ENCODE measurements at places on chromosomes 13 and 19.

GRCh38 chr13:87302931-87303330 lies 368.2 kb upstream of the SLITRK5 start:
- DNase-seq: no peak

DNA sequence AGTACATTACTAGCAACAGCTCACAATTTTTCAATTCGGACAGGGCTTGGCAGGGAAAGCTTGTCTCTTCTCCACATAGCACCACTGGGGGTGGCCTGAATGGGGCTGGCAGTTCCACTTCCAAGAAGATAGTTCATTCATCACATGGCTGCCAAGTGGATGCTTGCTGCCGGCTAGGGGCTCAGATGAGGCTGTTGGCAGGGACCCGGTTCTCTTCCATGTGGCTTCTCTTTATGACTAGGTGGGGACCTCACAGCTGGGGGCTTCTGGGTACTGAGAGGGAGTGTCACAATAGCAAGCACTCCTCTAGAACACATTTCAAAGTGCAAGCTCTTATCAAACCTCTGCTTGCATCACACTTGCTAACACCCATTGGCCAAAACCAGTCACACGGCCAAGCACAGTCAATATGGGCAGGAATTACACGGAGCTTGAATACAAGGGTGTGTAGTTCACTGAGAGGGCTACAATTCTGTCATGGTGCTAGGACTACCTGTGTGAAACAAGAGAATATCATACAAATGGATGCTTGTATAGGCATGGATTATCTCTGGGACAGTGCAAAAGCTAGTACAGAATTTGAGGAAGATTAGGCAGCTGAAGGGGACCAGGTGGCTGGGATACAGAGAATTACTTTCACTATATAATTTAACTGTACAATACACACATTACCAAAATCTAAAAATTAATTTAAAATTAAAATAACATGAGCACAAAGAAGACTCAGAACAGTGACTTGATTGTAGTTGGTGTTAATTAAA lies 32.3 kb downstream of the ATP7B start:
- DNase-seq: no peak

- DNase-seq: no peak
Observed at GRCh38 chr13:42137856-42138537, 89.5 kb downstream of the DGKH start.

- DNase-seq: no peak
Observed at GRCh38 chr13:109212650-109213049, 573.7 kb downstream of the IRS2 start.

- no peak for DNase-seq
Observed at GRCh38 chr13:56314765-56315164, 826.0 kb upstream of the PRR20A start.

GRCh38 chr13:97392020-97392419 lies 41.9 kb upstream of the RAP2A start:
- no peak for DNase-seq

DNA sequence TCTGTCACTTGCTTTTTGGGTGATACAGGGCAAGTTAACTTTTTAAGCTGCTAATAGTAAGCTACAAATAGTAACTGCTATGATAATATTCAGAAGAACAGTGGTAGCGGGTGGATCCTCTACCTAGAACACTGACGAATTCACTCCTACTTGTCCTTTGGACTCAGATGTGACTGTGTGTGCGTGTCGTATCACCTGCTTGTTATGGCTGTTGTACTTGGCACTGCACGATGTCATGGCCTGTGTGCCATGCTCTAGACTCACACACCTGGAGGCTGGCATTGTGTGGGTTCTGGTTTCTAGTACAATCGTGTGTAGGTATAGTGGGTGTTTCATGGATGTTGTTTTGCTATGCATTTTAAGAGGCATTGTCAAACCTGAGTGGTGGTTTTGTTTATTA lies 130.8 kb downstream of the ATP8A2 start:
- no peak for DNase-seq

GRCh38 chr13:64633948-64634347 lies 2596.2 kb downstream of the PCDH9 start:
- DNase-seq: no peak

GRCh38 chr13:111469450-111469849 lies 149.0 kb downstream of the TEX29 start:
- no peak for DNase-seq

DNA sequence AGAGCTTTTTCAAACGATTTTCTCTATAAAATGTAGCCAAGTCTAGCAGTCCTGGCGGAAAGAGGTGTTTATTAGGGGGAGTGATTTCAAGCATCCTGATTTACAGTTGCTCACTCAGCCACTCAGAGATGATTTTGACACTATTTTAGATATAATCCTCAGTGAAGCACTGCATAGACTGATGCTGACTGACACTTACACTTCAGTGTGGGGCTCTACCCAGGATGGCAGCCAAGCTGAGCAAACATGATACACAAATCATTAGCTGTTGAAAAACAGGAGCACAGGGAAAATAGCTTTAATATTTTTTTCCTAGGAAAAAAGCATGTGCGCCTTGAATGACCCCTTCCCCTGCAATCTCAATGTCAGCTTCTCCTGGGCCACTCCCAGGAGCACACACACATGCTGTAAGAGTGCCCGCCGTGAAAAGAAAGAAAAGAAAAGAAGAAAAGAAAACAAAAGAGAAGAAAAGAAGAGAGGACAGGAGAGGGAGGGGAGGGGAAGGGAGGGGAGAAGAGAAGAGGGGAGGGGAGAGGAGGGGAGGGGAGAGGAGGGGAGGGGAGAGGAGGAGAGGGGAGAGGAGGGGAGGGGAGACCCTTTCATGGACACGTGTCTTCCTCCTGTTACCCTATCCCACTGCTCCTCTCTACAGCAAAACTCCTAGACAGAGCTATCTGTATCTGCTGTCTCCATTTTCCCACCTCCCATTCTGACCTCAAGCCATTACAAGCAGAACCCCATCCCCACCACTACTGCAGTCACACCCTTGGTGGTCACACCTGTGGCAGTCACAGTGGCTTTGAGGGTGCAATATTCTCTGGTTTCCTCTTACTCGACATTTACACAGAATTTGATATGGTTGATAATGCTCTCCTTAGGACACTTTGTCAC lies 36.4 kb downstream of the RCBTB2 start:
- no peak for DNase-seq

DNA sequence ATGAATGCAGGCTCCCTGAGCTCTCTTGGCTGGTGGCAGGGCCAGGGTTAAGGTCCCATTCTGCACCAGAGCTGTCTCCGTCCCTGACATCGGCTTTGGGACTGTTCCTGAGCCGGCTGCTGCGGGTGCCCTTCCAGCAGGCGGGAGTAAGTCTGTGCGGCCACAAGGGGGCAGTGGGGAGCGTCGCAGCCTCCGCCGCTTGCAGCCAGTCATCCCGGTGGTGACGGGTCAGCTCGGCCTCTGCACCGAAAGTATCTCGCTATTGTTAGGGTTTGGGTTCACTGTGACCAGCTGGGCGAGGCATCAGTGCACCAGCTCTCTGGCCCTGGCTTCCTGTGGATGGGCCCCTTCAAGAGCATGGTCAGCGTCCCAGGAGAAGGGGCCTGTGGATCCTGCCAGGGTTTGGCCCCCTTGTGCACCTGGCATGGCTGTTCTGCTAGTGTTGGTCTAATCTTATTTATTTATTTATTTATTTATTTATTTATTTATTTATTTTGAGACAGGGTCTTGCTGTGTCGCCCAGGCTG lies 15.1 kb downstream of the NDUFB7 start:
- DNase-seq: peak; percentile 47

DNA sequence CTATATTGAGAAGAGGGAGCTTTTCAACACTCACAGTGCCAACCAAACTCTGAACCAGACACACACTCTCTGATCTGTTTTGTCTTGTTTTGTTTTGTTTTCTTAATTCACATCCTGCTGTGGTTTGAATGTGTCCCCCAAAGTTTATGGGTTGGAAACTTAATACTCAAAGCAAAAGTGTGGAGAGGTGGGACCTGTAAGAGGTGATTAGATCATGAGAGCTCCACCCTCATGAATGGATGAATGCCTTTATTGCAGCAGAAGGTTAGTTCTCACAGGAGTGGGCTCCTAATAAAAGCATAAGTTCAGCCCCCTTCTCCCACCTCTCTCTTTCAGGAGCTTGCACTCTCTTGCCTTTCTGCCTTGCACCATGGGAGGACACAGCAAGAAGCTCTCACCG lies 957.1 kb downstream of the PCDH9 start:
- DNase-seq: no peak

- DNase-seq: no peak
Observed at GRCh38 chr13:80823472-80823871, 482.5 kb upstream of the SPRY2 start.

DNA sequence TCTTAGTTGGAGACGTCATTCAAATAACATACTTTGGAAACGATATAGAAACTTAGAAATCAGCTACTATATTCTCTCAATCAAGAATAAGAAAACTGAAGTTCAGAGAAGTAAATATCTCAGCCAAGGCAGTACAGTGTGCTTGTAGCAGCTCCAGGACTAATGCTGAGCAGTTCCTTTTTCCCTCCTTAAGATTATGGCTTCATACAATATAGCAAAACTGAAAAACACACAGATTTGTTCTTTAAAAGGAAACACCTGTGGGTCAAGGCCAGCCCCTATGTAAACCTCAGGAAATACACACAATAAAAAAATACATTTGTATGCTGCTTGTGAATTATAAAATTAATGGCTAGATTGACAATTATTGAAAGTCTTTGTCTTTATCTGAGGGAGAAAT lies 212.7 kb upstream of the EDNRB start:
- DNase-seq: no peak

- DNase-seq: no peak
Observed at GRCh38 chr19:51203916-51204315, 21.0 kb upstream of the CD33 start.

DNA sequence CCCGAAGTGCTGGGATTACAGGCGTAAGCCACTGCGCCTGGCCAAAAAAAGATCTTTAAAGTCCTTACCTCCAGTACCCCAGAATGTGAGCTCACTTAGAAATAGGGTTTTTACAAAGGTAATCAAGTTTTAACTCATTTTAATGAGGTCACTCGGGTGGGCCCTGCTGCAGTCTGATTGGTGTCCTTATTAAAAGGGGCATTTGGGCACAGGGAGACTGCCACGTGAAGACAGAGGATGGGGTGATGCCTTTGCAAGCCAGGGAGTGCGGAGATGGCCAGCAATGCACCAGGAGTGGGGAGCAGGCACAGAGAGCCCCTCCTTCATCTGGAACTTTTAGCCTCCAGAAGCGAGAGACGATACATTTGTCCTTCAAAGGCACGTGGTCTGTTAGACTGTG lies 11.7 kb downstream of the NKPD1 start:
- no peak for DNase-seq

GRCh38 chr13:111962431-111962891 lies 104.5 kb upstream of the SOX1 start:
- DNase-seq: no peak

GRCh38 chr19:18756896-18757295 lies 34.2 kb downstream of the COMP start:
- no peak for DNase-seq

DNA sequence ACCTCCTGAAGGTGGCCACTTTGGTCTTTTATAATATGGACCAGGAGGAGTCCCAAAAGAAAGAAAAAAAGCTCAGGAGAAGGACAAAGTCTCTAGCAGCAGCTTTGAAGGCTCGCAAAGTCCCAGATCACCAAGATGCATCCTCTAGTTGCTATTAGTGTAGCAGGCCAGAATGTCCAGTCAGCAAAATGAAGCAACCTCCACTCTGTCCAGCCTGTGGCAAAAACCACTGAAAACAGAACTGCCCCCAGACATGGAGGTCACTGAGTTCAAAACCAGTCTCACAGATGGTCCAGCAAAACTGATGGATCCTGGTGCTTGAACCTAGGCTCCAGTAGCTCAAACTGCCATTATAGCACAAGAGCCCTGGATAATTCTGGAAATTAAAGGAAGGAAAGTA lies 10.4 kb downstream of the LILRB4 start:
- no peak for DNase-seq
